Central memory CD8-positive, alpha-beta T cell (primary cell): ENCODE measurements at places on chromosomes 16 and 17.
A peak's percentile ranks its signal among the peaks of the same experiment; 100 is the strongest.

GRCh38 chr16:56119133-56119532 is 72.2 kb upstream of the GNAO1 start:
- DNase-seq: no peak
- H3K36me3 ChIP-seq: no peaks in the 10 kb centered on the region
- no peak overlapping the region for H3K4me3 ChIP-seq
- peaks cover 8% of the 10 kb centered on the region for H3K27me3 ChIP-seq

DNA sequence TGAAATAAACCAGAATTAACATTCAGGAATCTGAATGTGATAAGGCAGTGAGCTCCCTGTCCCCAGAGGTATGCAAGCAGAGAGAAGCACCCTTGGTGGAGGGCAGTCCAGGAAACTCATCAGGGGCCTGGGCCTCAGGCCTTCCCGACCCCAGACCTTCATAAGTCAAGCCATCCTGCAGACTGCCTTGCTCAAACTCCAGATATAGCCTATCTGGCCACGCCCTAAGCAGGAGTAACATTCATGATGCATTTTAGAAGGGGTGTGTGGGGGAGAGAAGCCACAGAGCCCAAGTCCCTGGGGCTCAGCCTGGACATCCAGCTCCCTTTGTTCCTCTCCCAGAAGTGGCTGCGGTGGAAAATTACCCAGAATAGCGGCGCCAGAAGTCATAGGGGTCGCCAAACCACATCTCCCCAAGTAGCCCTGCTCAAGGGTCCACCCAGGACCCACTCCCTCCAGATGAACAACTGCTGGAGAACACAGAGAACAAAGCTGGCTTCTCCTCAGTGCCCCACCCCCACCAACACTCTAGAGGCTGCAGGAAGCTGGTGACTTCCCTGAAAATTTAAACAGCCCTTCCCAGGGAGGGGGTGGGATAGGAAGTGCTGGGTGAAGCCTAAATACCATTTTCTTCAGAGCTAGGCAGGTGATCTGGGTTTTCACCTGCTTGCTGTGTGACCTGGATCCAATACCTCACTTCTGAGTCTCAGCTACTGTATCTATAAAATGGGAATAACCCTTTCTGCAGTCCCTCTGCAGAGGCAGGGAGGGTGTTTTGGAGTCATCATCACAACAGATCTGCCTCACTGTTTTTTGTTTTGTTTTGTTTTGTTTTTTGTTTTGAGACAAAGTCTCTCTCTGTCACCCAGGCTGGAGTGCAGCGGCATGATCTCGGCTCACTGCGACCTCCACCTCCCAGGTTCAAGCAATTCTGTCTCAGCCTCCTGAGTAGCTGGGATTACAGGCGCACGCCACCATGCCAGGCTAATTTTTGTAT is 1.5 kb upstream of the SREBF1 start:
- H3K27ac ChIP-seq: peak overlapping the region; percentile 99
- peaks cover 42% of the 10 kb centered on the region for H3K36me3 ChIP-seq
- no peak for DNase-seq
- H3K4me1 ChIP-seq: peaks cover 43% of the 10 kb centered on the region

GRCh38 chr17:50214976-50215760 is 13.7 kb upstream of the COL1A1 start:
- H3K36me3 ChIP-seq: no peaks in the 10 kb centered on the region
- no peak for DNase-seq
- H3K4me1 ChIP-seq: peaks cover 6% of the 10 kb centered on the region
- no peak overlapping the region for H3K4me3 ChIP-seq
- no peak overlapping the region for H3K27ac ChIP-seq

DNA sequence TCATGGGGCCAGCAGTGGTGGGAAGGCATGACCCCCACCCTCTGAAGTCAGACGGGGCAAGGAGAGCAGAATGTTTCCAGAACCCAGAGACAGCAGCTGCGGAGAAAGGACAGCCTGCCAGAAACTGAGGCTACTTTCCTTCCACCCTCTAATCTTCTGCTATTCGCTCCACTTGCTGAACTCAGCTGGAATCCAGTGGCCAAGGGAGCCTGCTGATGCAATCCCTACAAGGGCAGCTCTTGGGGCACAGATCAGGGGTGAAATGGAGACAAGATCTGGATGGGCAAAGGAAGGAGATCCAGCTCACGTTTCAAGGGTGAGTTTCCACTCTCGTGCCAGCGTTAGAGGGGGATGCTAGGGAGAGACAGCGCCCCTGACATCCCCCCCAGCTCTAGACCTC is 479.1 kb downstream of the SLC39A11 start:
- H3K4me1 ChIP-seq: peaks cover 8% of the 10 kb centered on the region
- no peak for DNase-seq
- H3K4me3 ChIP-seq: no peak overlapping the region

DNA sequence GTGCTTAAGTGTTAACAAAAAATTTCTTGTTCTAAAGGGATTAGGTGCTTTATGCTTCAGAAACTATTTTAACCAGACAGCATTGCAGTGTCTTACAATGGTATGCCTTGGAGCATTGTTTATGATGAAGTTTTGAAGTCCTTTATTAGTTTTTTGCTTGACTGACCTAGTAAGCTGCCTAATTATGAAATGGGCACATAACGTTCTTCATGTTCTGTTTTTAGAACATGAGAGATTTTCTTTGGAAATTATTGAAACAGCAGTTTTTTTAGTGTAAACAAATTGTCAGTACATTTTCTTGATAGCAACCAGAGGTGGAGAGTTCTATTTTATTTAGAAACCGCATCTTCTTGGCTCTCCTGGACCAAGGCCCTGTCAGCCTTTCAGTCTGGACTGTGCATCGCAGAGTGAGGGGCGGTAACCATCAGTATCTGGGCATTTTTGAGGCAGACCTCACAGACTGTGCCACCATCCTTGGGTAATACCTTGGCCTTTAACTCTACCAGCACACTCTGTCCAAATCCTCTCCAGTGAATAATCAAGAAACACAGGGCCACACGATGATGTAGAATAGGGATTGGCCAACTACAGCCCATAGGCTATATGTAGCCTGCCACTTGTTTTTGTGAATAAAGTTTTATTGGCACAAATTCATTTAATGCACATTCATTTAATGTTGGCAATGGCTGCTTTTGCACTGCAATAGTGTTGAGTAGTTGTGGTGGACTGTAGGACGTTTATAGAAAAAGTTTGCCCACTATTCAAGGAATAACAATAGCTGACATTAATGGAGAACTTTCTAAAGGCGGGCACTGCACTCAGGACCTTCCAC is 81.1 kb downstream of the VPS35L start:
- no peak for DNase-seq
- H3K4me1 ChIP-seq: peaks cover 11% of the 10 kb centered on the region
- H3K4me3 ChIP-seq: no peak overlapping the region
- no peaks in the 10 kb centered on the region for H3K27me3 ChIP-seq

GRCh38 chr16:70689035-70689969 is 3.4 kb upstream of the MTSS2 start:
- no peaks in the 10 kb centered on the region for H3K4me1 ChIP-seq
- no peaks in the 10 kb centered on the region for H3K36me3 ChIP-seq
- no peak for DNase-seq
- no peak overlapping the region for H3K4me3 ChIP-seq
- no peak overlapping the region for H3K27ac ChIP-seq
- no peaks in the 10 kb centered on the region for H3K27me3 ChIP-seq

DNA sequence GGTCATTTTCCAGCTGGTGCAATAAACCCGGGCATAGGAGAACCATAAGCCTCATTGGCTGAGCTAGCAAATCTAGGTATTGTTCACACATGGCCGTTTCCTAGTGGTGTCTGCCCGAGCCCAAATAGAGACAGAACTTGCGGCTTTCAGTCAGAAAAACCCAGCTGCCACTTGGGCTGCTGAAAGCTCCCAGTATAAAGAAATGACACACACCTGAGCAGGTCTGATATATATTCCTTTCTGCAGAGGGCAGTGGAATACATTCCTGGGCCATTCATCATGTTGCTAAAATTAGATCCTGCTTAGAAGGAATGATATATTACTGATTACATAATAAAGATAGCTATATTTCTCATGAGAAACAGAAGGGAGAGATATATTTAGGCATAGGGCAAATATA is 83.9 kb upstream of the IRX5 start:
- H3K27ac ChIP-seq: no peak overlapping the region
- H3K36me3 ChIP-seq: no peaks in the 10 kb centered on the region
- DNase-seq: no peak
- H3K4me1 ChIP-seq: no peaks in the 10 kb centered on the region
- H3K4me3 ChIP-seq: no peak overlapping the region

DNA sequence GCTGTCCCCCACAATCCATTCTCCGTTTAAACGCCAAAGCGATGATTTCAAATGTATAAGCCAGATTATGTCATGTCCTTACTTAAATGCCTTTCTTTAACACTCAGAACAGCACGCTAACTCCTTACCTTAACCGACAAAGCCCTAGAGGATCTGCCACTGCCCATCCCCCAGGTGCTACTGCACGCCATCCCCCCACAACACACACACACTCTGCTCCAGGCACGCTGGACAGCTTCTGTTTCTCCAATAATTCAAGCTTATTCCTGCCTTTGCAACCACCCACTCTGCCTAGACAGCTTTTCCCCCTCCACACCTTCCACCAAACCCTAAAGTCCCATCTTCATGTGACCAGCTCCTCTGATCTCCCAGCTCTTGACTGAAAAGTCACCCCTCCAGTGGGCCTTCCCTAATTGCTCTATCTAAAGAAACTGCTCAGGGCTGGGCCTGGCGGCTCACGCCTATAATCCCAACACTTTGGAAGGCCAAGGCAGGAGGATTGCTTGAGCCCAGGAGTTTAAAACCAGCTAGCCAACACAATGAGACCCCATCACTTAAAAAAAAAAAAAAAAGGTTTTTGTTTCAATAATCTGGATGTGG is 38.9 kb upstream of the RPL38 start:
- no peak overlapping the region for H3K27ac ChIP-seq
- peaks cover 50% of the 10 kb centered on the region for H3K27me3 ChIP-seq
- no peak overlapping the region for H3K4me3 ChIP-seq
- no peaks in the 10 kb centered on the region for H3K4me1 ChIP-seq

- peak; percentile 74 for DNase-seq
- H3K4me1 ChIP-seq: peaks cover 29% of the 10 kb centered on the region
- peak within 1 kb of the TSS; percentile 88 for H3K27ac ChIP-seq
- H3K27me3 ChIP-seq: no peaks in the 10 kb centered on the region
- H3K4me3 ChIP-seq: peak within 1 kb of the TSS; percentile 94
- H3K36me3 ChIP-seq: peaks cover 14% of the 10 kb centered on the region
Observed at GRCh38 chr17:7394452-7395191, at the start of gene PLSCR3. Gene PLSCR3 (minus strand): TSS chr17:7394525. CDS start chr17:7394110, 415 bp downstream.

GRCh38 chr17:36610474-36610873 is 9.1 kb downstream of the MRM1 start:
- no peaks in the 10 kb centered on the region for H3K27me3 ChIP-seq
- H3K4me3 ChIP-seq: no peak overlapping the region
- H3K4me1 ChIP-seq: peaks cover 20% of the 10 kb centered on the region
- no peak for DNase-seq
- peaks cover 1% of the 10 kb centered on the region for H3K36me3 ChIP-seq

DNA sequence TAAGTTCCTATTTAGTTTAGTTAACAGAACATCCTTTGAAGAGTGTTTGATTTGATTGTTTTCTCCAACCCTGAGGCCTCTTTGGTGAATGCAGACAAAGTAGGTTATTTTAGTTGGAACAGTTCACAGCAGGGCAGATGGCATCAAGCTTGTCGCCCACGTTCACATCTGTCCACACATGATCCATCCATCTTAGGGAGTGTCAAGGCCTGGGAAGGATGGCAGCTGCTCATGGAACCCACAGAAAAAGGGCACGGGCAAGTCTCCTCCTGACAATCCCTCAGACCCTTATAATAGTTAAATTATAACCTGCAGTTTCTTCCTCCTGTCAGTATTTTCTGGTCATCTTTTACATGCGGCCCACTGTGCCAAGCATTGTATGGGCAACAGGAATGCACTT is 60.2 kb downstream of the KNOP1 start:
- no peaks in the 10 kb centered on the region for H3K27me3 ChIP-seq
- no peaks in the 10 kb centered on the region for H3K4me1 ChIP-seq
- peaks cover 11% of the 10 kb centered on the region for H3K36me3 ChIP-seq
- no peak for DNase-seq

DNA sequence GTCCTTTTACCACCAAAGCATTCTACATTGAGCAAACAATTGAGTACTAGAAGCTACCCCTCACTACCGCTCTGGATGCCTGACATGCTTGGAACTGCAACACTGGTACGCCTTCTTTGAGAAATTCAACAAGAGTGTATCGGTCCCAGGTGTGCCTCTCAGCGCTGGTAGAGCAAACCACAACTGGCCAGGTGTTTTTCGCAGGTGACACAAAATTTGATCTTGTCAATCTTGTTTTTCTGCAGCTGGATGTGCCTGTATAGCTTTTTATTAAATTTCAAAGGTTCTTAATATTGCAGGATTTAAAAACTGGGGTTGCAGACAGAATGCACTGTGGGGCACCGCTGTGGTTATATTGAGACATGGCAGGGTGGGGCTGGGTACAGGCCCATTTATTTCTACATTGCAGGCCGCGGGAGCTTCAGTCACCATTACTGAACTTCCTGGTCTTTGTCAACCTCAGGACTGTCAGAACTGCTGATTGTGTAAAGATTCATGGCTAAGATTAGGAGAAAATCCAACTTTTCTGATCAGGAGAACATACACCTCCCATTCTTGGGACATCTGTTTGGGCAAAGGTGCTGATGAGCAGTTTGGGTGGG is 4.5 kb upstream of the SNX20 start:
- H3K36me3 ChIP-seq: peaks cover 11% of the 10 kb centered on the region
- H3K4me3 ChIP-seq: peak overlapping the region; percentile 58
- H3K4me1 ChIP-seq: peaks cover 57% of the 10 kb centered on the region

DNA sequence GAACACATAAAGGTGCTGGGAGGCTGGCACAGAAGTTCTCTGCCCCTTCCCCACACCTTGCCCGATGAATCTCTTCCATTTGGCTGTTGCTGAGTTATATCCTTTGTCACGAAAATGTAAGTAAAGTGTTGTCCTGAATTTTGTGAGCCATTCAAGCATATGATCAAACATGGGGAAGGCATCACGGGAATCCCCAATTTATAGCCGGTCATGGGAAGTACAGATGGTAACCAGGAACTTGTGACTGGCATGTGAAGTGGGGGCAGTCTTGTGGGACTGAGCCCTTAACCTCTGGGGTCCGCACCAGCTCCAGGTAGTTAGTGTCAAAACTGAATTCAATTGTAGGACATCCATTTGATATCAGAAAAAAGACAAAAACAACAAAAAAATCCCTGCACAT is 13.2 kb downstream of the TOM1L2 start:
- peak overlapping the region; percentile 93 for H3K27ac ChIP-seq
- H3K4me3 ChIP-seq: peak overlapping the region; percentile 77
- no peaks in the 10 kb centered on the region for H3K27me3 ChIP-seq
- peaks cover 55% of the 10 kb centered on the region for H3K4me1 ChIP-seq
- peaks cover 7% of the 10 kb centered on the region for H3K36me3 ChIP-seq

GRCh38 chr16:73018821-73019456 is 29.0 kb downstream of the ZFHX3 start:
- no peak overlapping the region for H3K4me3 ChIP-seq
- H3K27me3 ChIP-seq: no peaks in the 10 kb centered on the region
- H3K27ac ChIP-seq: no peak overlapping the region
- H3K36me3 ChIP-seq: no peaks in the 10 kb centered on the region
- H3K4me1 ChIP-seq: no peaks in the 10 kb centered on the region
